ENCODE measurements at places on chromosomes 1 and 21. TPM values are rescaled to one million over a fixed set of nuclear protein-coding genes. Genes with fewer than 3 reads are reported as not detected.

GRCh38 chr1:154170547-154171222 is 15.8 kb upstream of the NUP210L start:
- H3K27me3 ChIP-seq: no peaks in the 10 kb centered on the region
- no peak overlapping the region for H3K4me3 ChIP-seq
- no peaks in the 10 kb centered on the region for H3K4me1 ChIP-seq
- no peak for DNase-seq
- peaks cover 49% of the 10 kb centered on the region for H3K36me3 ChIP-seq

DNA sequence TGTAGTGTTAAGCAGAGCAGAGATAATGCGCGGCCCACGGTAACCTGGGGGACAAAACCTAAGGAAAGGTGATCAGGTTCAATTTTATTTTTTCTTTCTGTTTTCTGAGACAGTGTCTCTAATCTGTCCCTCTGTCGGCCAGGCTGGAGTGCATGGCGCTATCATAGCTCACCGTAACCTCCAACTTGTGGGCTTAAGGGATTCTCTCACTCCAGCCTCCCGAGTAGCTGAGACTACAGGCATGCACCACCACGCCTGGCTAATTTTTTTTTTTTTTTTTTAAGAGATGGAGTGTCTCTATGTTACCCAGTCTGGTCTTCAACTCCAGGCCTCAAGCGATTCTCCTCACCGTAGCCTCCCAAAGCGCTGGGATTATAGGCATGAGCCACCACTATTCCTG is 724 bp upstream of the ANKRD35 start:
- H3K36me3 ChIP-seq: no peaks in the 10 kb centered on the region
- no peaks in the 10 kb centered on the region for H3K4me1 ChIP-seq
- DNase-seq: no peak
- H3K4me3 ChIP-seq: no peak overlapping the region
- no peak overlapping the region for H3K27ac ChIP-seq
- H3K27me3 ChIP-seq: no peaks in the 10 kb centered on the region

DNA sequence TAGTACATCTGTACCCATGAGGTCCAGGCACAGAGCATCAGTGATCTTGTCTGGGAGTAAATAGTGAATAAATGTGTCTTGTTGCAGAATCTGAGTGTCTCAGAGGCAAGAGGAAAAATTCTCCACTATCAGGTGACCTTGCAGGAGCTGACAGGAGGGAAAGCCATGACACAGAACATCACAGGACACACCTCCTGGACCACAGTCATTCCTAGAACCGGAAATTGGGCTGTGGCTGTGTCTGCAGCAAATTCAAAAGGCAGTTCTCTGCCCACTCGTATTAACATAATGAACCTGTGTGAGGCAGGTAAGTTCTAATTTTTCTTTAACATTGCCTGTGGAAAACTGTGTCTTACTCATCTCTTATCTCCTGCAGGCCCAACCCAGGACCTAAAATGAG is 43.1 kb downstream of the IL12RB2 start:
- DNase-seq: no peak
- no peaks in the 10 kb centered on the region for H3K36me3 ChIP-seq
- no peaks in the 10 kb centered on the region for H3K27me3 ChIP-seq

GRCh38 chr1:111475701-111476100 is 1.9 kb downstream of the C1orf162 start:
- H3K4me1 ChIP-seq: no peaks in the 10 kb centered on the region
- H3K27me3 ChIP-seq: no peaks in the 10 kb centered on the region
- no peak for DNase-seq

- no peak overlapping the region for H3K27ac ChIP-seq
- no peaks in the 10 kb centered on the region for H3K27me3 ChIP-seq
These were observed 74.2 kb downstream of the PTPRC start for GRCh38 chr1:198713081-198713480.

- no peak for DNase-seq
- no peak overlapping the region for H3K4me3 ChIP-seq
- no peaks in the 10 kb centered on the region for H3K36me3 ChIP-seq
- no peaks in the 10 kb centered on the region for H3K27me3 ChIP-seq
- no peak overlapping the region for H3K27ac ChIP-seq
- peaks cover 24% of the 10 kb centered on the region for H3K4me1 ChIP-seq
These were observed 149.4 kb downstream of the RERE start for GRCh38 chr1:8667869-8668594.

- H3K27ac ChIP-seq: no peak overlapping the region
- no peaks in the 10 kb centered on the region for H3K27me3 ChIP-seq
- peaks cover 3% of the 10 kb centered on the region for H3K36me3 ChIP-seq
- H3K4me3 ChIP-seq: no peak overlapping the region
- DNase-seq: no peak
These were observed 26.6 kb downstream of the IL6R start for GRCh38 chr1:154431586-154432373.

DNA sequence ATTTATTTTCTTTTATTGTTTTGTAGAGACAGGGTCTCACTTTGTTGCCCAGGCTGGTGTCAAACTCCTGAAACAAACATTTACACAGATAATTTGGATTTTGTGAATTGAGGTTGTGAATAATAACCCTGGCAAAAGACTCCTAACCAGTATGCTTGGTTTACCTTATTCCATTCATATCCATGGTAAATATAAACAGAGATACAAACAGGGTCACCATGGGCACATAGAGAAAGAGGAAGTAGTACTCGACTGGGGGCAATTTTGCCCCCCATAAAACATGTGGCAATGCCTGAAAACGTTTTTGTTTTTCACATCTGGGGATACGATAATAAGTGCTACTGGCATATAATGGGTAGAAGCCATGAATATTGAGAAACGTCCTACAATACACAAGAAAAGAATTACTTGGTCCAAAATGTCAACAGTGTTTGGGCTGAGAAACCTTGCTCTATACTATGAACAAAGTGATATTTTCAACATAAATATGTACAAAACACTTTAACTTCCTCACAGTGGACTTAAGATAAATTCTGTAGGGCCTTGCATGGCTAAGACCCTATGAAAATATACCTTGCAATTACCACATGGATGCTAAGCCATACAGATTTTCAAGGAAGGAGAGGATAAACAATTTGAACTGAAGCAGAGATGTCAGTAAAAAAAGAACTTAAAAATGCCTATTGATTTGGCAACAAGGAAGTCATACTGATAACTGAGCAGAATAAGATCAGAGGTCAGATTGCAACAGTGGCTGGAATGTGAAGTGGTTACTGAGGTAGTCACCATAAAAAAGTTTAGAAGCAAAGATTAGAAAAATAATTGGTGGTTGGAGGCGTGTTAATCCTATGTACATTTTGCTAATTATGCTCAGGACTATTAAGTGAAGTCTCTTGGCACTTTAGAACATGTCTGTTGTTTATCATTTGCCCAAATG is 27.4 kb upstream of the ASPM start:
- no peaks in the 10 kb centered on the region for H3K4me1 ChIP-seq
- peaks cover 13% of the 10 kb centered on the region for H3K36me3 ChIP-seq
- no peaks in the 10 kb centered on the region for H3K27me3 ChIP-seq
- no peak overlapping the region for H3K27ac ChIP-seq

GRCh38 chr1:96643519-96643918 is 78.1 kb upstream of the PTBP2 start:
- DNase-seq: no peak
- H3K36me3 ChIP-seq: no peaks in the 10 kb centered on the region

Gene EPHB2
- total RNA-seq: 9.5 TPM

Measured in kidney (tissue), 22 donors.